ENCODE measurements at places on chromosomes 7 and 10. TPM values are rescaled to one million over a fixed set of nuclear protein-coding genes. Genes with fewer than 3 reads are reported as not detected.

- no peak for DNase-seq
Measured at GRCh38 chr7:157577061-157577460, 240.3 kb downstream of the DNAJB6 start.

GRCh38 chr7:147170341-147171012, 1053.9 kb downstream of the CNTNAP2 start:
- DNase-seq = no peak

GRCh38 chr10:131815266-131816156, 85.3 kb upstream of the PPP2R2D start:
- no peak for DNase-seq

- peak; percentile 21 for DNase-seq
Measured at GRCh38 chr10:110008518-110009339, 945 bp downstream of the ADD3 start.

- DNase-seq = no peak
Measured at GRCh38 chr10:10326116-10326515, 691.6 kb upstream of the CELF2 start.

DNA sequence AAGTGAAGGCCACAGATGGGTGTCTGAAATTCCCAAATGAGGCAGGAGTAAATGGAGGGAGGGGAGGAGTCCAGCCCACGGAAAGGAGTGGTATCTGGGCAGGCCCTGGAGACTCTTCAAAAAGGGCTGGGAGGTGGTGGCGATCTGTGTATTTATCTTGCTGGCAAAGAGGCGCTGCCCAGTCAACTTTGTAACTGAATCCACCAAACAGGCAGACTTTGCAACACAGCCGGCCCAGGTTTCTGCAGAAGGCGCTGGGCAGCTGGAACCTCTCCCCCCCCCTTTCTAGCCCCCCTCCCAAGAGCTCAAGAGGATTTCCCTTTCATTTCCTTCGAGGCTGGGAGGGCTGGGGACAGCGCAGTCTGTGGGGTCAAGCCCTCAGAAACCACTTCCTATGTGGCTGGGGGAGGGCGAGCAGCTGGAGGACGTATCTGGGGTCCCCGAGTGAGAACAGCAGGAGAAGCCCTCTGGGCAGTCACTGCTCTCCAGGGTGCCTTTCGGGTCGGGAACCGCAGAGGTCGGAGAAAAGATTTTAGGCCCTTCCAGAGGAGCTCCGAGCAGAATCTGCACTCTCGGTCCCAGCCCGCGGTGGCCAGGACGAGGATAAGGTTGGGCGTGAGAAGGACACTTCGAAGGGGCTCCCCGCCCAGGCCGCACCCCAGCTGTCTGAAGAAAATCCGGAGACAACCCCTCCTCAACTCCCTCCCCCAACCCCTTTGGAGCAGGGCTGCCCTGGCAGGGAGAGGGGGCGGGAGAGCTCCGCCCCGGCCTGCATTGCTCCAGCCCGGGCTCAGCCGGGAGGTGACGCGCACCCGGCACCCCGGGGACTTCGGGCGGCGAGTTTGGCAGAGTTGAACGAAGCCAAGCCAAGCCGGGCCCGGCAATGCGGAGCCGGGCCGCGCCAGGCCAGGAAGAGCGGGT, 965 bp downstream of the ZCCHC24 start:
- DNase-seq = peak; percentile 86

DNA sequence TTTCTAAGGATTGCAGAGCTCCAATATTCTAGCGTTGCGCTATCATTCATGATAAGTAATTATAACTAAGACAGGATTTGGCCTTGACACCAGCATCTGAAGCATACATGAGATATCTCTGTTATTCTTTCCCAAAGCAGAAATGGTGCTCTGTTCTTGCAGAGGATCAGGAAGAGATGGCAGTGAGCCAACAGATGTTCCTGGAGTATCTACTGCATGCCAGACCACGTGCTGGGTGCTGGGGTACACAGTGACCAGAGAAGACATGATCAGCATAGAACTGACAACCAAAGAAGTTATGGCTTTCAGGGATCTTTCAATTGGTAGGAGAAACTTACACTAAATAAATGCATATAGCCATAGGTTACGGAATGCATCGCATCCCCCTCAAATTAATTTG, 63.7 kb upstream of the PLXNA4 start:
- no peak for DNase-seq

DNA sequence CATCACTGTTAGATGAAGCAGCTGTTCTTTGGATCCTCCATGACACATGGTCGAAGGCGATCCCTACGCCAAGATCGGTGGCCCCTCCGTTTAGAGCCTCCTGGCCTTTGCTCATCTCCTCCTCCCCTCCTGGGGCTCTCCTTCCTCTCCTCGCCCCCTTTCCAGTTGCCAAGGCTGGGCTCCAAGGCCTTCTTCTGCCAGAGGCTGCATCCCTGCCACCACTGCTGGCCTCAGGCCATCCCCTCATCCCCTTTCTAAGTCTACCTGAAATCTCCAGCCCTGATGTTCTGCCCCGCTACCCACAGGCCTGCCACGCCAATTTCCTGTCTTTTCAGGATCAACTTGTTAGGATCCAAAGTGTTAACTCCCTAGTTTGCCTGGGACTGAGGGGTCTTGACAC, 265.1 kb upstream of the ZMIZ1 start:
- no peak for DNase-seq

DNA sequence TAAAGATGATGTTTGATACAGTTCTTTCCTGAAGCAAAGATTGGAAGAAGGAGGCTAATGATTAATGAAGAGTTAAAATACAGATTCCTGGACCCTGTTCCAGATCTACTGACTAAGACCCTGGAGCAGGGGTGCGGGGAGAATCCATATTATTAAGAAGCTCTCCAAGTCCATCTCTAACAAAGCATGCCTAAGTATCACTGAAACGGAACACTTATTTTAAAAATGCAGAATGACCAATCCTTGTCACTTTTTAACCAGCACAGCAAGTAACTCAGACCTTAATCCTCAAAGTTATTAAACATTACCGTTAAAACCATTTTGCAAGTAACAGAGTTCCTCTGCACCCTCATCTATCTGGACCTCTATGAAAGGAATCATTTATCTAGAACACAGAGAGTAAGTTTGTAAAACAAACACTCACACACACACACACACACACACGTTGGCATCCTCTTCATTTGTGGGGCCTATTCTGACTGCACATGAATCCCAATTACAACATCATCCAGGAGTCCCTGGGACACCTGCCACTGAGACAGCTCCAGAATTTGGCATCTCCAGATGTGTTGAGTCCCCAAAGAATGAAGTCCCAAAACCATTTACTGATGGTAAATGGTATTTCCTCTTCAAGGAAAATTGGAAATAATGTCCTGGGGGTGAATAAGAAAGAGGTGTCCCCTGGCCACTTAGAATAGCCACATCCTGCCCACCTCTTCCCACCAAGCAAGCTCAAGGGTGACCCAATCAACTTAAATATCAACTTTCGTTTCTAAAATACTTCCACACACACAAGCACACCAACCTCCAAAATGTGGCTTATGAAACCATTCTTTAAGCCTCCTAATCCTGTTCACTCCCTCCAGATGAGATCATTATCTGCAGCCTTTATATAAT, 117.5 kb downstream of the PARD3 start:
- no peak for DNase-seq

CYP17A1 gene
- total RNA-seq = not detected

MTPN gene
- 170 TPM for total RNA-seq

RAMP3 gene
- not detected for total RNA-seq

Measured in neural progenitor cell (in vitro differentiated cells).